ENCODE measurements at places on chromosomes 16 and 17.

GRCh38 chr16:80766798-80767197, 37.6 kb downstream of the CDYL2 start:
- no peak for DNase-seq

GRCh38 chr17:78885956-78886355, 17.0 kb downstream of the CEP295NL start:
- no peak for DNase-seq

- DNase-seq, result no peak
Observed at GRCh38 chr17:79945591-79946255, 89.9 kb downstream of the TBC1D16 start.

- peak; percentile 51 for DNase-seq
Observed at GRCh38 chr16:54812229-54812628, 118.4 kb upstream of the IRX5 start.

DNA sequence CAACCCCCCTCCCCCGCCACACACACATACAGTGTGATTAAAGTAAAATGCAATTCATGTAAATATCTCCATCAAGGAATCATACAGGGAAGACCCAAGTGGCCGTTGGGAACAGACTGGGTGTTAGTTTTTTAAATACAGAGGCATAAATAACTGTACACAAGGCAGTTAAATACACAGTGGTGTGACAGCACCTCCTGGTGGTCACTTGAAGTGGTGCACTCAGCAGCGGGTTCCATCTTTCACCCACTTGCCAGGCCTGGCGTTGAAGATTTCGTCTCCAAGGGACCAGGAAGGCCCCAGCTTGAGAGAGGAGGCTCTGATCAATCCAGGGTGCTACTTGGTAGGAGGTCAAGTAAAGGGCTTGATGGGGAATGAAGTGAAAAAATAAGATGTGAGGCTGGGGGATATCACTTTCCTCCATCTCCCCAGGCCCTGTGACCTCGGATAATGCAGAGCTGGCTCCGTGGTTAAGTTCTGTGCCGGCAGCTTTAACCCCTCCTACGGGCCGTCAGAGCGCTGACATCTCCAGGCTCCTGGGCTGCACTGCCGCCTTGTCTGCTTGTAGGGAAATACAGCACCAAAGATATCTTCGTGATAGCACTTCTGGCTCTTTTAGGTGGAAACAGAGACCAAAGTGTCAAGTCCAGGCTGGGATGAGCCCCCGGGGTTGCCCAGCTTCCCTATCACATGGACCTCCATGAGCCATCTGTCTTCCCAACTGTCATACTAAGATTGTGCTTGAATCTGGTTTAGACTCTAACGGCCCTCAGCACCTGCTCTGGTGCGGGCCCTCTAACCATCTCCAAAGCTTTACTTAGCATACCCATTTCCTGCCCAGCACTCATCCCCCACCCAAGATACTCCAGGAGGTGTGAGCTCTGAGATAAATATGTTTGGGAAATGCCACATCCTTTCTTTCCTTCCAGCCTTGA, 20.7 kb downstream of the LGALS9 start:
- DNase-seq, result peak; percentile 64

DNA sequence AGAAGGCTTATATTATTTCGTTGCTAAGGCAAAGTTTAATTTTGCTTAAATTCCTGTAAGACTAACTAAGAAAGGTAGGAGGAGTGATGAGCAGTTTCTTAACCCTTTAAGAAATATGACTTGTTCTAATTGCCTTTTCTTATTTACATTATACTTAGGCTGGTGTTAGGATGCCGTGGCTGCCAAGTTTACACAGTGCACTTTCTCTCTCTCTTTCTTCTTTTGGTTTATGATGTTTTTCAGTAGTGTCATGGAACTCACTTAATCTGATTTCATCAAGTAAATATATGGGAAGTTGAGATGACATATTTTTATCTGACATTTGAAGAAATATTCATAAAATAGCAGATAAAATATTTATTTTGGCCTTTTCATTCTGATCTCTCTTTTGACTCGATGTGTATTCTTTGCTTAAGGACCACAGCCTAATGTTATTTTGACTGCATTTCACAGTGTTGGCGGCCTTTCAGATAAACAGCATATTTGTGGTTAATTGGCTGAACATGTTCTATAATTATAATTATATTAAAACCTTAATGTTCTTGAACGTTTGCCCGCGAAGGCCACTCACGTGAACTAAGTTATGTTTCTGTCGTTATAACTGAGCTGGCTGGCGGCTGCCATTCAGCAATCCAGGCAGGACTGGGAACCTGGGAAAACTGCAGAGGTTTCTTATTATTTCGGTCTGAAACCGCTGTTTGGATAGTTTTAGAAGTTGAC, 191.6 kb downstream of the WWOX start:
- no peak for DNase-seq

GRCh38 chr17:39357986-39358385, 43.4 kb downstream of the FBXL20 start:
- no peak for DNase-seq

DNA sequence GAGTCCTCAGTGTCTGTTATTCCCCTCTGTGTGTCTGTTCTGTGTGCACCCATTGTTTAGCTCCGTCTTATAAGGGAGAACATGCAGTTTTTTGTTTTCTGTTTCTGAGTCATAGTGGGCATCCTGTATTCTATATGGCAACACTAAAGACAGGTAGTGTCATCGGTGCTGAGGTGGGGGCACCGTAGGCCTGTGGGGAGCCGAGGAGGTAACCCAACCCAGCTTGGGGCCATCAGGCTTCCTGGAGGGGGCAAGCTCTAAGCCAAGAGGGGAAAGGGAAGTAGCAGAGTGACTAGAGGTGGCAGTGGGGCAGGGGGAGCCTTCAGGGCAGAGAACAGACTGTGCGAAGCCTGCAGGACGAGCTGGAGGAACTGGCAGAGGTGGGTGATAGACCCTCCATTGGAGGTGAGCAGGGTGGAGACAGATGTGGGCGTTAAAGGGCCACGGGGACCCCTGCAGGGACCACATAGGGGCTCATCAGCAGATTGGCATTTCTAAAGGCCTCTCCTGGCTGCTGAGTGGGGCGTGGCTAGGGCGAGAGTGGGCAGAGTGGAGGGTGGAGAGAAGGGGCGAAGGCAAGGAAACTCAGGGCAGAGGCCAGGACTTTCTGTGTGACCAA, 36.5 kb downstream of the CPNE2 start:
- no peak for DNase-seq

GRCh38 chr17:56034197-56034635, 119.1 kb upstream of the ANKFN1 start:
- DNase-seq, result no peak

DNA sequence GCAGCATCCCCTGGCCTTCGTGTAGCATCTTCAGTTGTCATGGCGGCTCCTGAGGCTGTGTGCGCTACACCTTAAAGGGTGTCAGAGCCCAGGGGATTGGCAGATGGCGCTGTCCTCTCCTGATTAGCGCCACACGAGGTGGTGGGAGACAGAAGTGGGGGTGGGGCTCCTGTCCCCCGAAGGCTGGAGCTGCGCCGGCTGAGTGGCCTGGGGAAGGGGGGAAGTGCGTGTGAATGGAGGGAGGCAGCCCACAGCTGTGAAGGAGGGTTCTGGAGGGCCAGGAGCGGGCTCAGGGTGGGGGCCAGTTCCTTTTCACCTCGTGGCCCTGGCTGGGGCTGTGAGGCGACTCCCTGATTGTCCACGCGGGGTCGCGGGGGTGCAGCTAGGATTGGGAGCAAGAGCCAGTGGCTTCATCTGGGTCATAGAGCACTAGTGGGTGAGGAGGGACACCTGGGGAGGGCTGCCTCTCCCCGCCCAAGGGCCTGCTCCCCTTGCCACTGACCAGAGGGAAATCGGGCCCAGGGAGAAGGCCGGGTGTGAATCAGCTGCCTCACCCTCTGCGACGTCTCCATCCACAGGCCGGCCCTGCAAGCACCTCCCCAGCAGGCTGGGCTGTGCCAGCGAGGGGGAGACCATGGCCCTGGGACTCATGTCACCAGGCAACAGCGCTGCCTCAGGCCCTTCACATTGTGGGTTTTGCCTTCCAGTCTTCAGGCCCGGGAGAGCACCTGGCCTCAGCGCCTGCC, 14.1 kb downstream of the BAHCC1 start:
- no peak for DNase-seq

DNA sequence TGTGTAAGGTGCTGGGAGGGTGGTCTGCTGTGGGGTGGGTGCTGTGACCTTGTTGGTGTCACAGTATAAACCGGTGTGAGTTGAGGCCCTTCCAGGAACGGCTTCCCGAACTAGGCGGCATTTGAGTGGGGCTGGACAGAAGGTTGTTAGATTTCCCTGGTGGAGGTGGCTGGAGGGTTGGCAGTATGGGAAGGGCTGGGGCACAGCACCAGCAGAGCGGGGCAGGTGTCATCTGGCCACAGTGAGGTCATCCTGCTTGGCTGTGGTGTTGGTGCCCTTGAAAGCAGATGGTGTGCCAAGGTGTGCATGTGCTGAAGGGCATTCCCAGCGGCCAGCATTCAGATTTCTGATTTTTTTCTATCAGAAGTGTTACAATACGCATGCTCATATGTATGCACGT, 28.1 kb downstream of the BANP start:
- no peak for DNase-seq

DNA sequence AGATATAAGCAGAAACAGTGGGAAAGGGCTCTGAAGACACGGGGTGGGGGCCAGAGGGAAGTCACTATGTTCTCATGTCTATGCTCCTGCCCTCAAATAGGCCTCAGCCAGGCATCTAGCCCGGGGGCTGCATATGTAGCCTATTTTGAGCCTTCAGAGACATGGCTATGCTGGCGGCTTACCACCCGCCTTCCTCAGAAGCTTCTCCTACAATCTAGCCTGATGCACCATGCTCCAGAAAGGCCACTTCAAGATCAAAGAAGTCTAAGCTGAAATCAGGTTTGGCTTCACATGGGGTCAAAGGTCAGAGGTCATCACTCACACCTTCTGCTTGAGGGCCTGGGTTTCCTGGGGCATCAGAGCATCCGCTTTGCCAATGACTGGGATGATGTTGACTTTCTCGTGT, 1.6 kb downstream of the SEPTIN1 start:
- no peak for DNase-seq

DNA sequence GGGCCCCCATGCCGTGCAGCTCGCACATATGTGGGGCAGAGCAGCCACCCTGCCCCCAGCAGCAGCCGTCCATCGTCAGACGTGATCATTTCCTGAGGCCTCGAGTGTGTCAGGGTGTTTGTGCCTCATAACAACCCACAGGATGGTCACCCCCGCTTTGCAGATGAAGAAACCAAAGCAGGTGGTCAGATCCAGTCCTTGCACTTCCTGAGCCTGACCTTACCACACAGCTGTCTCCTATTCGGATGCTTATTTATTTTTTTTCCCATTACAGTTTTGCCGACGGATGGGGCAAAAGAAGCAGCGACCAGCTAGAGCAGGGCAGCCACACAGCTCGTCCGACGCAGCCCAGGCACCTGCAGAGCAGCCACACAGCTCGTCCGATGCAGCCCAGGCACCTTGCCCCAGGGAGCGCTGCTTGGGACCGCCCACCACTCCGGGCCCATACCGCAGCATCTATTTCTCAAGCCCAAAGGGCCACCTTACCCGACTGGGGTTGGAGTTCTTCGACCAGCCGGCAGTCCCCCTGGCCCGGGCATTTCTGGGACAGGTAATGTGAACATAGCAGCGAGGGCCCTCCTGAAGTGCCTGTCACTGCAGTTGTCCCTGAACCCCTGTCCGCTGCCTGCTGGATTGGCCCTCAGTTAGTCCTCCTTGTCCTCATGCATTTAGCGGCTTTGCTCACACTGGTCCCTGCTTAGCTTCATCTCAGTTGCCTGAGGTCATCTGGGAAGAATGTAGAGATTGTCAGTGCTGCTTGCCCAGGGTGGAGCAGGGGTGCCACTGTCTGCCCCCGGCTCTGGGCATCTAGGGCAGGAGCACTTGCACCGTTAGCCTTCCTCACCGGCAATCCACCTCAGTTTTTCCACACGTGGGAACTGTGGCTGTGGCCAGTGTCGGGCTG, 1.4 kb downstream of the MPG start:
- DNase-seq, result no peak

DNA sequence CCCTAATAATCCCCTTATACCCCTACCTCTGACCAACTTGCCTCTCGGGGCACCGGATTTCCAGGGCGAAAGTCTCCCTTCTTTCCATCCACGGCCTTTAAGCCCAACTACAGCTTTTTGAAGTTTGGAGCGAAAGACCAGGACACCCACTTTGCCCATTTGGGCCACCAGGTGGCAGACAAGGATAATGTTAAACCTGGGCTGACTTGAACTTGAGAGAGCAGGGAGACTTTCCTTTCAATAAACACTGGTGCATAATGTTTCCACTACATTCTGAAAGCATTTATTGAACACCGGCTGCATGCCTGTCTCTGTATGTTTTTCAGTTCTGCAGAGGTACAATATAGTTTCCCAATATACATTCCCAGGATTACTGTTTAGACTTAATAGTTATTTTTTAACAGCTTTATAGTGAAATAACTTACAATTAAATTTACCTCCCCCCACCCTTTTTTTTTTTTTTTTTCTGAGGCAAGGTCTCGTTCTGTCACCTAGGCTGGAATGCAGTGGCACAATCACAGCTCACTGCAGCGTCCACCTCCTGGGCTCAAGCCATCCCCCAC, 6.9 kb upstream of the CES3 start:
- peak; percentile 65 for DNase-seq

- DNase-seq, result no peak
Observed at GRCh38 chr16:18055411-18055916, 281.1 kb downstream of the NPIPA8 start.

- no peak for DNase-seq
Observed at GRCh38 chr16:55778757-55779156, 54.1 kb downstream of the CES1 start.

GRCh38 chr16:73713778-73714495, 582.7 kb upstream of the PSMD7 start:
- no peak for DNase-seq

DNA sequence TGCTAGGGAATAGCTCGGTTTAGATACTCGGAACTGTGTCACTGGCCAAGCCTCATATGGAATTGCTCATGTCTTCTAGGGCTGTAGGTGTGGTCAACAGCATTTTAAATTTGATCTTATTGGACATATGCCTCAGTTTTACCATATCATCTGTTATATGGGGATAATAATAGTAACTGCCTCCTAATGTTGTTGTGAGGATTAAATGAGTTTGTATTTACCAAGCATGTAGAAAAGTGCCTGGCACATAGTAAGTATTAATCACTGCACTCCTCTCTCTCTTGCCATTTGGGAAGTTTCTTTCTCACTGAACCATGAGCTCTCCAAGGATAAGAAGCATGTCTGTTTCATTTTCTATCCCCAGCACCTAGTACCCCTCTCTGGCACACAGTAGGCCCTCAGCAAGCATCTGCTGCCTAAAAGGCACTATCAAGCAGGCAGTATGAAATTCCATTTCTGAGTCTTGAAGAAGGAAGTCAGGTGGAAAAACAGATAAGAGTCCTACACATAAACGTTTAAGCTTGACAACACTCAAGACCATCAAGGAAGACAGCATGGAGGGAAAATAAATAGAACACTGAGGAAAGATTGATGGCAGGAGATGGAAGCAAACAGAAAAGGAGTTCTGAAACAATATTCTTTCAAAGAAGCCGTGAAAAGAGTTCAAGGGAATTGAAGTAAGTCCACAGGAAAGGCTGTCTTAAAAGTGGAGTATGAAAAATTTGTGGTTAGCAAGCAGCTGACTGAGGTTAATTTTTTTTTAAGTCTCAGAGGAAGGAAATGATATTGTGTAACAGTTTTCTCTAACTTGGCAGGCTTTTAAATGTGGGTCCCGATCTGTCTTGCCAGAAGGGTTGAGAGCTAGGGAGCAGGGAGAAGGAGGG, 2.2 kb upstream of the ATP6V0A1 start:
- no peak for DNase-seq

GRCh38 chr17:62876673-62877405, 68.7 kb upstream of the MARCHF10 start:
- no peak for DNase-seq

Data from T47D (cell line).